ENCODE measurements at places on chromosomes 6 and 20.

DNA sequence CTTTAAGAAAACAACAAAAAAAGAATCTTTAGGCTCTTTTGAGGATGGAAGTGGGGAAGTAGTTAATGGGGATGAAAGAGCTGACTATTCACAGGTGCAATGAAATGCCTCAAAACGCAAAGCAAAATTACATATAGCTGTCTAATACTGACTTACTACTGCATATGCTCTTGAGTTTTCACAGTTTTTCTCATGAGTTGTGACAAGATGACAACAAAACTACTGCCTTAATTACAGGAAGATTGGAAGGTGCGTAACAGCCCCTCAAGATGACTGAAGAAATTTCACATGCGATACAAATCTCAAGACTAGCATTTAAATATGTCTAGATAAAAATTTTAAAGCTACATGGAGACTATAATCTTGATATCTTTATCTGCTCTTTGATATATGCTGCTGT, 547.8 kb upstream of the POU3F2 start:
- DNase-seq: no peak

DNA sequence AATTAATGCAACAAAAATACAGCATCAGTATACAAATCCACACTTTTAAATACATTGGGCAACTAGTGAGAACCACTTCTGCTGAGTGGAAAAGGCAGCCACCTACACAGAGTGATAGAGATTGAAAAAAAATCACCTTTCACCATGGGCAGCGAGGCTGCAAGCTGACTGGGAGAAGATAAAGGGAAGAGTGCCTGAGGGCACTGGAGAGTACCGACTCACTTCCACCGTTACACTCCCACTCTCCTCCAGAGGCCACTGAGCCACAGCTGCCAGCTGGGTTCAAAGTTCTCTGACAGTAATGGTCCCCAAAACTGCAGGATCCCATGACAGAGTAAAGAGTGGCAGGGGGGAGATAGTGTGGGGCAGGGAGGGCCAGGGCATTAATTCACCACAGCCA, 24.1 kb downstream of the PXT1 start:
- no peak for DNase-seq

GRCh38 chr6:84333842-84334241, 106.4 kb upstream of the CEP162 start:
- no peak for DNase-seq

- DNase-seq: no peak
Observed at GRCh38 chr6:106059331-106059730, 26.8 kb upstream of the PRDM1 start.

DNA sequence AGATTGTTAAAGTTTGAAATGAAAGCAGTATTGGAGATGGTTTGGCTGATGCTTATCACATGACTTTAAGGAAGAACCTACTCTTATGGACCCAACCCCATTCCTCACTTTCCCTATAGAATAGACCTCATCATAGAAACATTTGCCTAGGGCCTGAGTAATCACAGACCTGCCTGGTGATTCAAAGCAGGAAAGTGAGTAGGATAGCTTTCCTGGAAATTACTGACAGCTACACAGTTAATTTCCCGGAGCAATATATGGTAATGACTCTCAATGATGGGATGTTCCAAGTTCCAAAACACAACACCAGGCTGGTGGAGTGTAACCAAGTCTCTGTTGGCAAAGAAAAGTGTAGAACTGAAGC, 233.8 kb downstream of the SIM1 start:
- DNase-seq: no peak

GRCh38 chr6:11196511-11197174, 35.8 kb downstream of the NEDD9 start:
- no peak for DNase-seq

DNA sequence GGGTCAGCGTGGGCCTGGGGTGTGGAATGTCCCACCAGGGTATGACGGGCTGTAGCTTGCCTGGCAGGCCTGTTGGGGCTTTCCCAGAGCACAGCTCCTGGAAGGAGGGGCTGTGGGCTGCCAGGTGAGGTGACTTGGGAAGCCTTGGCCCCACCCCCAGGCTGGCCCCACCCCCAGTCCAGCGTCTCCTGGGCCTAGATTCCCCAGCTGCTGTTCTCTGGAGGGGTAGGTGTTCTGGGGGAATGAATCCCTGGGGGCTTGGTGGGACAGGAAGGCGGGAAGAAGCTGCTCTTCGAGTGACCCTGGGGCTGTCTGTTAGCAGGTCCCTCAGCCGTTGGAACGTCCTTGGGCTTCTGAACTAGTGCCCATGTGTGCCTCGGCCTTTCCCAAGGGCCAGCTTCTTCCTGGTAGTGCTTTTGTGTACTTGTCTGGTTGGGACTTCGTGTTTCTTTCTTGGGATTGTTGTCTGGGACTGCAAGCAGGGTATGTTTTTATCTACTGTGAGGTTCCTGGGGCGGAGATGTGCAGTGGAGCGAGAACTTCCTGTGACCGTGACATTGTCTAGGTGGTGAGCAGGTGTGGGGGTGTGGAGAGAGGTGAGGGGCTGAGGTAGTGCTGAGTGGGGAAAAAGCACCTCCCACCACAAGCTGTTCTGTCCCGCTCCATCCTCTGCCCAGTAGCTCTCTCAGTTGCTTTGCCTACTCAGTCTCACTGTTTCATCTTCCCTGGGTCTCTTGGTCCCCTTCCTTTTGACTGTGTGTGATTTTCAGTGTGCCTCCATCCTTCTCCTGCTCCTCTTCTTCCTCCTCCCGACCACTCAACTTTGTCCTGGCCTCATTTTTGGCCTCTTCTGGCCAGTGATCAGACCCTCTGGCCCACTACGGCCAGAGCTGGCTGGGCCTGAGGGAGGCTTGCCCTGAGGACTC, 1.3 kb upstream of the DDR1 start:
- DNase-seq: peak; percentile 69

GRCh38 chr6:91487696-91488392, 901.0 kb upstream of the MAP3K7 start:
- DNase-seq: no peak

DNA sequence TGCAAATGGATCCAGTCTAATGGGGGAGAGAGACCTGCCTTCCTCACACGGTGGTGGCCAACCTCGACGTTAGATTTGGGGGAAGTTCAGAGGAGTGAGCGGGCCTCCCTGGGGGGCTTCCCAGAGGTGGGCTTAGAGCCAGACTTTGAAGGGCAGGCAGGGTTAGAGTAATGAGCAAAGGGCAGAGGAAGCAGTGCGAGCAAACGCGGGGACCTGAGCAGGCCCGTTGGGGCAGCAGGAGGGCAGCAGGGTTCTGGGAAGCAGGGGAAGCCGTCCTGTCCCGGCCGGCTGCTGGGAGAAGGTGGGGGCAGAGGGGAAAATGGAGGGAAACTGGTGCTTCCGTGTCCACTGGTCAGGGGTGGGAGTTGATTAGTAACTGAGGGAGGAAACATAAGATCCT, 212.7 kb upstream of the QKI start:
- no peak for DNase-seq

DNA sequence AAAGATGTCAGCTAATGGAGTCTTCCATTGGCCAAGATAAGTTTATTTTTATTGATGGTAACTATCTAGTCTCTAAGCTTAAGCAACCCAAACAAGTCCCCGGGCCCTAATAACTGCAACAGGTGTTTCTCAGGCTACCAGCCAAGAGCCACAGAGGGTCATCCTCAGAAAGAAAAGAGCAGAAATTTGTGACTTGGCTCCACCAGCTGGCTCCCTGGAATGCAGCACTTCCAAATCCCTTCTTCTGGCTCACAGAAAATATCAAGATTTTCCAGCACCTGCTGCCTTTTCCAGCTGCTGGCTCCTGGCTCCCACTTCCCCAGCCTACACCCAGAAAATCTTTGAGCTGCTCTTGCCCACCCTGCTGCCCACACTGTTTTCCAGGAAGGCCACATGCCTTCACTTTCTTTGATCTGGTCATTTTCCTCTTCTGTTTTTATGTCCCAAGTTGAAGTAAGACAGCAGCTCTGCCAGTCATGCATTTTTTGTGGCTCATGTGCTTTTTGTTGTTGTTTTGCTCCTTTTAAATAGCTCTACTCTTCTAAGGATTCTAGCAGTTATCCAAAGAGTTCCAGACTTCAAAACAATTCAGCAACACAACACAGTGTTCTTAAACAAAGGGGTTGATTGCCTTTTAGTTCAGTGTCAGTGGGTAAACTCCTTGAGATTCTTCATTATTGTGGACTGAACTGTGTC, 151.0 kb upstream of the SMLR1 start:
- no peak for DNase-seq

- DNase-seq: no peak
Observed at GRCh38 chr20:3808544-3808943, 11.8 kb upstream of the AP5S1 start.

GRCh38 chr6:151998784-151999183, 191.3 kb downstream of the ESR1 start:
- DNase-seq: no peak

Data from NCI-H510A (cell line).